ENCODE measurements at places on chromosomes 6 and 20. TPM values are rescaled to one million over a fixed set of nuclear protein-coding genes. Genes with fewer than 3 reads are reported as not detected.

GATA5 gene
- not detected for total RNA-seq

OR12D1 gene
- not detected for total RNA-seq

VWA7 gene
- total RNA-seq: 0.69 TPM

DYNLT2 gene
- 3.1 TPM for total RNA-seq

BMP6 gene
- 0.32 TPM for total RNA-seq

CLPSL1 gene
- total RNA-seq: not detected

SMIM28 gene
- total RNA-seq: not detected

MACROD2 gene
- not detected for total RNA-seq

DDX43 gene
- total RNA-seq: not detected

RARS2 gene
- 15.9 TPM for total RNA-seq

OOEP gene
- not detected for total RNA-seq

SRSF3 gene
- 269 TPM for total RNA-seq

DNA sequence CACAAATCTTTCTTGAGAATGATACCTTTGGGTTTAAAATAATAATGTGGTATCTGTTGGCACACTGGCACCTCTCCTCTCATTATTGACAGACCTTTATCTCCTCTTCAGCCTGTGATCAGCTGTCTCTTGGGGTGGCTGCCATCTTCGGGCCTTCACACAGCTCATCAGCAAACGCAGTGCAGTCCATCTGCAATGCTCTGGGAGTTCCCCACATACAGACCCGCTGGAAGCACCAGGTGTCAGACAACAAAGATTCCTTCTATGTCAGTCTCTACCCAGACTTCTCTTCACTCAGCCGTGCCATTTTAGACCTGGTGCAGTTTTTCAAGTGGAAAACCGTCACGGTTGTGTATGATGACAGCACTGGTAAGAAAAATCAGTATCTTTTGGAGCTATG lies 232.8 kb downstream of the GRIK2 start:
- no peak for DNase-seq
- no peaks in the 10 kb centered on the region for H3K36me3 ChIP-seq
- H3K4me1 ChIP-seq: no peaks in the 10 kb centered on the region
- no peak overlapping the region for H3K4me3 ChIP-seq
- no peak overlapping the region for H3K27ac ChIP-seq

GRCh38 chr6:122681705-122682104 lies 71.5 kb downstream of the PKIB start:
- no peak overlapping the region for H3K4me3 ChIP-seq
- no peaks in the 10 kb centered on the region for H3K4me1 ChIP-seq
- no peaks in the 10 kb centered on the region for H3K36me3 ChIP-seq
- no peak overlapping the region for H3K27ac ChIP-seq
- H3K27me3 ChIP-seq: no peaks in the 10 kb centered on the region

- peaks cover 3% of the 10 kb centered on the region for H3K36me3 ChIP-seq
- no peaks in the 10 kb centered on the region for H3K27me3 ChIP-seq
- H3K4me3 ChIP-seq: no peak overlapping the region
These were observed 12.9 kb downstream of the CASS4 start for GRCh38 chr20:56424931-56425330.

- H3K4me1 ChIP-seq: peaks cover 3% of the 10 kb centered on the region
These were observed 12.5 kb downstream of the NELFCD start for GRCh38 chr20:58993332-58994248.

- H3K27me3 ChIP-seq: peaks cover 35% of the 10 kb centered on the region
- H3K27ac ChIP-seq: no peak overlapping the region
- H3K4me3 ChIP-seq: no peak overlapping the region
- H3K4me1 ChIP-seq: no peaks in the 10 kb centered on the region
These were observed 8.5 kb downstream of the MOXD1 start for GRCh38 chr6:132392792-132393191.

DNA sequence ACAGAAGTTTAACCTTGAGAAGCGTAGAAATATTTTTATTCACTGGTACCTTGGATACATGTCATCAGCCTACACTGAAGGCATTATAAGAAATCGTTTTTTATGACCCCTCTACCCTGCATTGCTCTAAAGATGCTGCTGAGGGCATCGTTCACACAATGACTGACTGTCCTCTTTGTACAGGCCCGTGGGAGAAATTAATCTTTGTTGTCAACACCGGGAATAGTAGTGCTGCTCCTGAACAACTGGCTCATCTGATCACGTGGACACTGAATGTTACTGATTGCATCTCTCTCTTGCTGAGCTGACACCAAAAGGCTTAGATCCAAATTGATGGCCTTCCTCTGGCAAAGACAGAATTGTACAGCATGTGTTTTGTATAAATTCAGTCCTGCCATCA lies 157.1 kb upstream of the SMLR1 start:
- no peak overlapping the region for H3K4me3 ChIP-seq
- no peaks in the 10 kb centered on the region for H3K27me3 ChIP-seq

GRCh38 chr20:46279103-46279502 lies 29.2 kb downstream of the CDH22 start:
- H3K4me1 ChIP-seq: no peaks in the 10 kb centered on the region
- no peak overlapping the region for H3K27ac ChIP-seq
- H3K36me3 ChIP-seq: no peaks in the 10 kb centered on the region
- H3K27me3 ChIP-seq: peaks cover 35% of the 10 kb centered on the region

- no peak for DNase-seq
- peaks cover 21% of the 10 kb centered on the region for H3K4me1 ChIP-seq
- no peaks in the 10 kb centered on the region for H3K27me3 ChIP-seq
- H3K36me3 ChIP-seq: peaks cover 50% of the 10 kb centered on the region
- no peak overlapping the region for H3K27ac ChIP-seq
- no peak overlapping the region for H3K4me3 ChIP-seq
These were observed 12.5 kb downstream of the CDC5L start for GRCh38 chr6:44399991-44400390.

- no peak overlapping the region for H3K4me3 ChIP-seq
- H3K36me3 ChIP-seq: peaks cover 5% of the 10 kb centered on the region
- no peak overlapping the region for H3K27ac ChIP-seq
- peaks cover 10% of the 10 kb centered on the region for H3K27me3 ChIP-seq
- peaks cover 50% of the 10 kb centered on the region for H3K4me1 ChIP-seq
These were observed 3.5 kb downstream of the FOXO3 start for GRCh38 chr6:108564178-108564577.

DNA sequence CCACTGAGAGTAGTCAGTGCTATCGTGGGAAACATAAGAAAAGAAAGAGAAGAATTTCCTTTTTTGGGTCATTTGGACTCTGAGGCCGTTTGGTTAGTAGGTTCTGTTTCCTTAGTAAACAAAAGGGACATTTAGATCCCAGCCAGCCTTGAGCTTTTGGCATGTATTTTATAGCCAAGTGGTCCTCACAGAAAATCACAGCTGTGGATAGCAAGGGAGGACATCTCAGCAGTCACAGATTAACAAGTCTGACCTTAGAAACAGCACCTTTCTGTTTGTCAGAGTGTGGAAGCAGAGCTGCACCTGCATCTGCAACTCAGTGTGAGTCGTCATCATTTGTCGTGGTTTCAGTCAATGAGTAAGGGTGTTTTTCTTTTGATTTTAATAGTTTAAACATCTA lies 40.5 kb downstream of the FAM120B start:
- peak overlapping the region; percentile 41 for H3K27ac ChIP-seq
- peaks cover 30% of the 10 kb centered on the region for H3K4me1 ChIP-seq
- no peak overlapping the region for H3K4me3 ChIP-seq
- peaks cover 61% of the 10 kb centered on the region for H3K36me3 ChIP-seq
- H3K27me3 ChIP-seq: no peaks in the 10 kb centered on the region

DNA sequence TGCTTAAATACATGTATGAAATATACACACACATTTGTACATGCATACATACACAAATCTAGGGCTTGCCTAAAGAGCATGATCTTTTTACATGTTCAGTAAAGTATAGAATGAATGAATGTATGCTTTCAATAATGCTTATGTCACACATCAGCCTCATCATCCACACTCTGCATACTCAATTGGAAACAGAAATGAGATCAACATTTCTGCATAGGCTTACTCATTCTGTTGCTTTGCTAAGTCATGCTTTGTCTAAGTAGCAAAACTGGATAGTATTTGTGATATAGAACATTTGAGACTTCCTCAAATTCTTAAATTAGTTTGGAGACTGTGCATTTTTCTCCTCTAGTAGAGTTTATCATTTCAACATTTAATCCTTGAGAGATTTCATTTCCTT lies 343.3 kb downstream of the ADGRB3 start:
- H3K27me3 ChIP-seq: no peaks in the 10 kb centered on the region
- no peak for DNase-seq
- no peaks in the 10 kb centered on the region for H3K36me3 ChIP-seq

DNA sequence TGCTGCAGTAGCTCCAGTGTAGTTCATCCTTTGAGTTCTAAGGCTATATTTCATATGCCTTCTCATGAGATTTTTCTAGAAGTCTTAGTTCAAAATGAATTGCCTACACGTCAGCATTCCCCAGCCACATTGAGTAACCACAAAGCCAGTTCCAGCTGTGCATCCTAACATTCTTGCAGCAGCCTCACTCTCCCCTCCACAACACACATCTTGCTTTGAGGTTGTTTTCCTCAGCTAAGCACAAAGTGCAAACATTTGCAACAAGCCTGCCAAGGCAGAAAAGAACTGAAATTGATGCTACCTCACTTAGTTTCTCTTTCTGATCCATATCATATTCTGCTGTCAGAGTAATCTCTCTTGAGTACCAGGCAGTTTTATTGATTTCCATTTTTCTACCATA lies 160.7 kb upstream of the KCNQ5 start:
- no peaks in the 10 kb centered on the region for H3K36me3 ChIP-seq
- H3K4me1 ChIP-seq: no peaks in the 10 kb centered on the region
- no peak overlapping the region for H3K27ac ChIP-seq
- no peak overlapping the region for H3K4me3 ChIP-seq

GRCh38 chr20:6868861-6869260 lies 101.4 kb downstream of the BMP2 start:
- no peak overlapping the region for H3K27ac ChIP-seq
- no peaks in the 10 kb centered on the region for H3K36me3 ChIP-seq
- DNase-seq: no peak
- no peak overlapping the region for H3K4me3 ChIP-seq
- H3K27me3 ChIP-seq: no peaks in the 10 kb centered on the region

- H3K4me1 ChIP-seq: no peaks in the 10 kb centered on the region
- DNase-seq: no peak
- H3K27ac ChIP-seq: no peak overlapping the region
- peaks cover 2% of the 10 kb centered on the region for H3K27me3 ChIP-seq
These were observed 103.8 kb upstream of the PLCB4 start for GRCh38 chr20:8964959-8965562.

DNA sequence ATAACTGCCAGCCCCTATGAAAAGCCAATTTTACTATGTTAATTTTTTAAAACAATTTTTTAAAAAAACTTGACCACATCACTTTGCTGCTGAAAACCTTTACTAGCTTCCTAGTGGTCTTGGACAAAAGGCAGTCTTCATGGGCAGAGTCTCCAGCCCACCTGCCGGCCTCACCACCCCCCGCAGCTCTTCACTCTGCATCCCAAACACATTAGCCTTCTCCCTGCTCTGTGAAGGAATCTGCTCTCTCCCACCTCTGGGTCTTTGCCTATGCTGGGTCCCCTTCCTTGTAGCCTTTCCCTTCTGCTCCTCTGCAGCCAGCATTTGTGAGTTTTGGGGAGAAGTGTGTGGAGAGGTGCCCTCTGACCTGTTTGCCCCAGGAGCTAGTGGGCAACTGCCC lies 170.7 kb upstream of the MLN start:
- H3K4me3 ChIP-seq: no peak overlapping the region
- no peak for DNase-seq
- peaks cover 6% of the 10 kb centered on the region for H3K4me1 ChIP-seq

- H3K36me3 ChIP-seq: peaks cover 2% of the 10 kb centered on the region
- no peak overlapping the region for H3K27ac ChIP-seq
- DNase-seq: peak; percentile 22
- peaks cover 32% of the 10 kb centered on the region for H3K4me1 ChIP-seq
- H3K4me3 ChIP-seq: no peak overlapping the region
These were observed 257.5 kb downstream of the ADGB start for GRCh38 chr6:146856296-146856695.

DNA sequence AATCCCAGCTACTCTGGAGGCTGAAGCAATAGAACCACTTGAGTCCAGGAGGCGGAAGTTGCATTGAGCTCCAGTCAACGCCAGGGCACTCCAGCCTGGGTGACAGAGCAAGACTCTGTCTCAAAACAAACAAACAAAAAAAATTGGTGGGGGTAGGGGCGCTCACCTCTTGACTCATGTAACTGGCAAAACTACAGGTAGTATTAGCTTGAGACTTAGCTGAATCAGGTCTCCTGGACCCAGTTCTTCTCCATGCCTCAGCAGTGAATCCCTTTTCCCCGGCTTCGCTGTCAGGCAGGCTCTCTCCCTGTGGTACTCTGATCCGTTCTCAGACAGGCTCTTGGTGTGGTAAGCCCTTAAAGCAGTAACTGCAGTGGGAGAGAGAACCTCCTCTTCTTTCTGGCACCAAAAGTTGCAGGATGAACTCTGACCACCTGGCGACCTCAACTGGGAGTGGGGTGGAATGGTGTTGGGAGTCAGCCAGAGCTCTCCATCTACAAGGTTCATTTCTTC lies 12.9 kb downstream of the SLC9A8 start:
- H3K4me3 ChIP-seq: no peak overlapping the region
- peaks cover 32% of the 10 kb centered on the region for H3K36me3 ChIP-seq
- H3K27ac ChIP-seq: no peak overlapping the region
- H3K4me1 ChIP-seq: peaks cover 36% of the 10 kb centered on the region
- H3K27me3 ChIP-seq: no peaks in the 10 kb centered on the region

- no peak overlapping the region for H3K4me3 ChIP-seq
- DNase-seq: no peak
- H3K36me3 ChIP-seq: no peaks in the 10 kb centered on the region
- H3K4me1 ChIP-seq: no peaks in the 10 kb centered on the region
These were observed 35.0 kb upstream of the VSX1 start for GRCh38 chr20:25116739-25117458.

DNA sequence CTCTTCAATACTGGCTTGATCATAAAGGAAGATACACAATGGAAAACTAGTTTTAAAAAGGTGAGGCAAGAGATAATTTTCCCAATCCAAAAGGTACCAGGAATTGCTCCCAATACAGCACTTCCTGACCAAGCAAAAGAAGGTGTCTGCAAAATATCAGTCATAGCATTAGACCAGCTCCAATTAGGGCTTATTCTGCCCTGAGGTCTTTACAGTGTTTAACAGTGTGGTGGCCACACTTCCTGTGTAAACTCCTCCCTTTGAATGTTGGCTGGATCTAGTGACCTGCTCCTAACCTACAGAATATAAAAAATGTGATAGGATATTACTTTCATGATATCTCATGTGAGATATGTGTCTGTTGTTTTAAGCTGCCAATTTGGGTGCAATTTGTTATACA lies 57.1 kb upstream of the BTN3A2 start:
- no peak overlapping the region for H3K27ac ChIP-seq
- H3K36me3 ChIP-seq: peaks cover 3% of the 10 kb centered on the region
- H3K4me1 ChIP-seq: peaks cover 45% of the 10 kb centered on the region
- no peak overlapping the region for H3K4me3 ChIP-seq

- no peak overlapping the region for H3K4me3 ChIP-seq
- peak; percentile 67 for DNase-seq
- peaks cover 13% of the 10 kb centered on the region for H3K27me3 ChIP-seq
These were observed 1.1 kb downstream of the TCP11 start for GRCh38 chr6:35139924-35140638.
